ENCODE measurements at places on chromosomes 2 and 18.

- DNase-seq = no peak
These were observed 20.3 kb downstream of the PER2 start for GRCh38 chr2:238267884-238268680.

DNA sequence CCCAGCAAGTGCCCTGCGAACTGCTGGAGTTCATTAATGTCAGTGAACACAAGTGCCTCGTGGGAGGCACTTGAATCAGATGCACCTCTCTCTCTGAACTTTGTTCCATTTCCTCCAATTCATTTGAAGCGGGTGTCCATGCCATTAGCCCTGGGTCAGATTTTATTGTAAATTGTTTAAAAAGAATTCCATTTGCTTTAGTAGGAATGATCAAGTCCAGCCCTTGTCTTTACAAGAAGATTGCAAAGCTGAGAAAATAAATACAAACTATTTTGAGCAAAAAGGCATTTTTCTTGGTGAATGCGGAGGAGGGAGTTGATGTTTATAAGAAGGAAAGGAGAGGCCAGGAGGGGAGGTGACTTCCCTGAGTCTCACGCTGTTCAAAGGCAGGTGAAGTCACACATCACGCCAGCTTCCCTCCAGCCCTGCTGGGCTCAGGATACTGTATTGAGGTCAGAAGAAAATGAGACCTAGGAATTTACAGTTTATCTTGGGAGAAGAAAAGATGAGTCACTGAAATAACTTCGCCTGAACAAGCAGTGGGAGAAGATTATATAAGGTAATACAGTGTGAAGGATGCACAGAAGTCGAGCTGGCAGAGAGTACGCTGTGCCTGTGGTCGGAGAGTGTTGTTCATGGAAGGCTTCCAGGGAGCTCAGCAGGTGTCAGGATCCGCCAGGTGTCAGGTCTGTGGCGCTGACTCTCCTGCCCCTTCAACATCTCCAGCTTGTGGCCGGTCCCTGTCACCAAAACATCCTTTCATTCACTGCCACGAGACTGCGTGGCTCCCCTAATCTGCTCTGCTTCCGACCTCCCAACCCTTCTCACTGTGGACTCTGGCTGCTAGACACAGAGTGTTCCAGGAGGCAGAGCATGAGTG, 36.5 kb downstream of the EFR3B start:
- no peak for DNase-seq

DNA sequence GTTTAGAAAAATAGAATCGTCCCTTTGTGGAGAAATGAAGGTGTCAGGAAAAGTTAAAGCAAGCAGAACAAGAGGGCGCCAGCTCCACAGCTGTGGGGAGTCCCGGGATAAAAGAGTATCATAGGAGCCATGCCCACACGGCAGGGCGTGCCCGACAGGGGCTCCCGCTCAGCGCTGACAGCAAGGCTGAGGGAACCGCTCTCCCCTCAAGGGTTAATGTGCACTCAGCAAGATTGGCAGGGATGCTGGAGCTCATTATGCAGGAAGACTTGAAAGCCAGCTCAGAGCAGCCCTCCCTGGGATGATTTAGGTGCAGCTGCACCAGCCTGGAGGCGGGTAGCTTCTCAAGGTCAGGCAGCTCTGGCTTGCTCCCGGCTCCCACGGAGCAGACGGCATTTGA, 500.2 kb downstream of the EIPR1 start:
- DNase-seq = no peak

DNA sequence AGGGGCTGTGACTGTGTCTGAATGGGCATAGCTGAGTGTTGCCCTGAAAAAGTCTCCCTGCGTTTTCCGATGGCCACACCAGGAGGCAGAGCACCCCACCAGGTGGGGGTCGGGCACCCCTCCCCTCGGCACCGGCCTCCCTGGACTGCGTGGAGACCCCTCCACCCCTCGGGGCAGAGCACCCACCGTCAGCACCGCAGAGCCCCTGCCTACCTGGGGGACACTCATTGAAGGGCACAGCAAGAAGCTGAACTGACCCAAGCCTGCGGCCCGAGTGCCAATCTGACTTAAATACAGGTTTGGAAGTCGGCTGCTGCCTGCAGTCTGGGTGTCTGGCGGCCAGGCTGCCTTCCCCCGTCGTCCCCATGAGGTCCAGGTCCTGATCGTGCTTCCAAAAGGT, 69.9 kb downstream of the KCNG2 start:
- no peak for DNase-seq

DNA sequence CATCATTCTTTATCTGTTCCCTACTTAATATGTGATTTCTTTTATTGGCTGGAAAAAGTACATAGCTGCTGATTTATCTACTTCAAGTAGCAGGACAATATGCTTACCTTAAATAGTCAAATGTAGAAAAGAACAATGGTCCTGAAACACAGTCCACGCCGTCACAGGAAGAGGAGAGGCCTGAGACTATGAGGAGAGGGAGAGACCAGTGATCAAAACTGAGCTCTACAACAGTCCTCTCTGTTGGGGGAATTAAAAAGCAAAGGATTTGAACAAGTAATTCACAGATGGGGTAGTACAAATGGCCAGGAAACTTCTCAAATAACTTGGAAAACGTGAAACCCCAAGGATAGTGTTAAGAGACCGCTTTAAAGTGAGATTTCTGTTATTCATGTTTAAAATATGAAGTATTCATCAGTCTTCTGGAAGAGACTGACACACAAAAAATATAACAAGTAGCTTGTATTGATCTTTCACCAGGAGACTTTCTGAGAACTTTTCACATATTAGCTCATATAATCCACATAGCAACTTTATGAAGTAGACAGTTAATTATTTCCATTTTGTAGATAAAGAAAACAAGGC, 20.2 kb downstream of the SCYGR8 start:
- DNase-seq = no peak

DNA sequence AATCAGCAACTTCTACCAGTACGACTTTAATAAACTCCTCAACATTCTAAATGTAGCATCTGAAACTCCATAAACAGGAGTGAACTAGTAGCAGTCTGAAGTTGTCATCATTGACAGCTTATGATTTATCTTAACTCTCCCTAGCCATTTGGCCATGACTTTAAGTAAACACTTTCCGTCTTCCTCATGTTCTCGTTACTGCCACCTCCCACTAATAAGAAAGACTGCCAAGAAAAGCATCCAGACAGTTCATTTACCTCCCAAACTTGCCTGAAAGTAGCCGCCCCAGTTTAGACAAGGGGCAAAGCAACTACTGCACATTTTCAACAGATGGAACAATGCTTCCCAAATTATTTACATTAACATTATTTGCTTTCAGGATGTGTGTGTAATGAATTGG, 287.5 kb downstream of the OSR1 start:
- DNase-seq = no peak

- peak; percentile 57 for DNase-seq
These were observed 24.7 kb upstream of the TOGARAM2 start for GRCh38 chr2:28956415-28956826.

GRCh38 chr2:207315131-207315530, 149.4 kb upstream of the KLF7 start:
- no peak for DNase-seq

DNA sequence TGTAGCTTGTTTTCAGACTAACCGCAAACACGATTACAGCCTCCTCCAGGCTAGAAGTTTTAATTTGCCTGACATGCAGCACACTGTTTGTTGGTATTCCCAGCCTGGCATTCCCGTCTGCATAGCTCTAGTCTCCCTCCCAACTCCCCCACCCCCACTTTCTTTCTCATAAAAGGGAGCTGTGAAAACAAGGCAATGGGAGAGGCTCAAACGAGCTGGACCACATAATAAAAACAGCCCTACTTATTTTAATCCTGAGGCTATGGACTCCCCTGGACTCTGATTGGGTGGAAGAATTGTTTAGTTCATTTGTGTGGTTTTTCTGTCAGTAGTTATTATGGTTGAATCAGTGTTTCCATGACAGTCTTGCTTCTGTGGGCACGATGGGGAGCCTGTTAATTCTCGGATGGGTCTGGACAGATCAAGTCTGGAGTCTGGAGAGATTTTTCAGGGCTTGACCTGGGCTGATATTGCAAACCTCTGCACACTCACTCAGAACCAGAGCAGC, 1.2 kb downstream of the STON1 start:
- no peak for DNase-seq

DNA sequence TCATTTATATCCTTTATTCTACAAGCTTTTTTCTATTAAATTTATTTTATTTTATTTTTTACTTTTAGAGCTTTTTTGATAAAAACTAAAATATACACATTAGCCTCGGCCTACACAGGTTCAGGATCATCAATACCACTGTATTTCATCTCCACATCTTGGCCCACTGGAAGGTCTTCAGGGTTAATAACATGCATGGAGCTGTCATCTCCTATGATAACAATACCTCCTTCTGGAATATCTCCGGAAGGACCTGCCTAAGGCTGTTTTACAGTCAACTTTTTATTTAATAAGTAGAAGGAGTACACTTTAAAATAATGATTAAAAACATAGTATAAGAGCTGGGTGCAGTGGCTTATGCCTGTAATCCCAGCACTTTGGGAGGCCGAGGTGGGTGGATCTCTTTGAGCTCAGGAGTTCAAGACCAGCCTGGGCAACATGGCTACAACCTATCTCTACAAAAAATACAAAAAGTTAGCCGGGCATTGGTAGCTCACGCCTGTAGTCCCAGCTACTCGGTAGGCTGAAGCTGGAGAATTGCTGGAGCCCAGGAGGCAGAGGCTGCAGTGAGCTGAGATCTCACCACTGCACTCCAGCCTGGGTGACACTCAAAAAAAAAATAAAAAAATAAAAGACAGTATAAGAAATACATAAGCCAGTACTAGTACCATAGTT, 15.7 kb upstream of the DGUOK start:
- DNase-seq = no peak

DNA sequence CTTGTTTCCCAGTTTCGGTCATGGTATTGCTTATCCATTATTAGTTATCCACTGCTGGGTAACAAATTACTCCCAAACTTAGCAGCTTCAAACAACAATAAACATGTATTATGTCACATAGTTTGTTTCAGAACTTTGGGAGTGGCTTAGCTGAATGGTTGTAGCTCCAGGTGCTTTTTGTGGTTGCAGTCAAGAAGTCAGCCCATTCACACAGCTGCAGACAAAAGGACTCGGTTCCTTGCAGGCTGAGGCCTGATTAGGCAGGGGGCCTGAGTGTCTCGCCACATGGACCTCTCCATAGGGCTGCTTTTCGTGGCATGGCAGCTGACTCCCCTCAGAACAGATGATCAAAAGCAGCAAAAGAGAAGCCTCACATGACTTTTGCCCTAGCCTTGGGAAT, 58.2 kb upstream of the ITGA4 start:
- no peak for DNase-seq

DNA sequence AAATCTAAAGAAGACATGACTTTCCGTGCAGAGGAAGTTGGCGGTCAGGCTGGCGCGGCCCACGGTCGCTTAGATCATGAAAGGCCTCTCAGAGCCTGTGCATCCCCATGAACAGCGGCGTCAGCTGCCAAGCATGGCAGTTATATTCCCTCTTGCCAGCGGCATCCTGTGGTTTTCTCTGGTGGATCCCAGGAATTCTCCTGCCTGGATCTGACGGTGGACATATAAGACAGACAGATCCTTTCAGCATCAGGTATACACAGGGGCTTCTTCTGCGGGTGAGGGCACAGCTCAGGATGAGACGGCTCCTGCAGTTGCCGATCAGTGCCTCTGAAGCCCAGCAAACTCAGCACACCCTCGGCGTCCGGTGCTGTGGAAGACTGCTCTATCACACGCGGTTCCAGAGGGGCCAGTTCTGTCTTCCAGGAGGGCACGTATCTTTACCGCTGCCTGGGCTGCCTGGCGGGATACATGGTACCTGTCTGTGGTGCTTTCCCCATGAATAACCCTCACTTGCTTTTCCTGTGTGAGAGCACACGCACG, 157.8 kb downstream of the LDLRAD4 start:
- peak; percentile 58 for DNase-seq

DNA sequence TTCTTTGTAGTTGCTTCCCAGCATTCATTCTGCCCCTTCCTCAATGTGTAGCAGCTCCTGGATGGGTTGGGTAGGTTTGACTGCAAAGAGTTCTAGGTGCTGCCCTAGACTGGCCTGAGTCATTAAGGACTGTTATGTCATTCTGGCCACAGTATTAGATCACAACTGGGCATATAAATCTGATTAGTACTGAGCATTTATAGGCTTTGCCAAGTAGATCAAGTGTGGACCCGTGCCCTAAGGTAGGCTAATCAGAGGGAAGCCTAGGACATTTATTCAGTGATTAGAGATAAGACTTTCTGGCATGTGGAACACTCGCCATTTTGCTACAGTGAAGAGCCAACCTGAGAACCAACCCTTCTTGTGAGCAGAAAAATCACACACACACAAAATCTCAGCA, 2.7 kb downstream of the KATNAL2 start:
- no peak for DNase-seq

- DNase-seq = no peak
These were observed 135.8 kb downstream of the LRRTM1 start for GRCh38 chr2:80168801-80169200.

GRCh38 chr2:2824588-2824987, 493.5 kb upstream of the MYT1L start:
- DNase-seq = no peak

DNA sequence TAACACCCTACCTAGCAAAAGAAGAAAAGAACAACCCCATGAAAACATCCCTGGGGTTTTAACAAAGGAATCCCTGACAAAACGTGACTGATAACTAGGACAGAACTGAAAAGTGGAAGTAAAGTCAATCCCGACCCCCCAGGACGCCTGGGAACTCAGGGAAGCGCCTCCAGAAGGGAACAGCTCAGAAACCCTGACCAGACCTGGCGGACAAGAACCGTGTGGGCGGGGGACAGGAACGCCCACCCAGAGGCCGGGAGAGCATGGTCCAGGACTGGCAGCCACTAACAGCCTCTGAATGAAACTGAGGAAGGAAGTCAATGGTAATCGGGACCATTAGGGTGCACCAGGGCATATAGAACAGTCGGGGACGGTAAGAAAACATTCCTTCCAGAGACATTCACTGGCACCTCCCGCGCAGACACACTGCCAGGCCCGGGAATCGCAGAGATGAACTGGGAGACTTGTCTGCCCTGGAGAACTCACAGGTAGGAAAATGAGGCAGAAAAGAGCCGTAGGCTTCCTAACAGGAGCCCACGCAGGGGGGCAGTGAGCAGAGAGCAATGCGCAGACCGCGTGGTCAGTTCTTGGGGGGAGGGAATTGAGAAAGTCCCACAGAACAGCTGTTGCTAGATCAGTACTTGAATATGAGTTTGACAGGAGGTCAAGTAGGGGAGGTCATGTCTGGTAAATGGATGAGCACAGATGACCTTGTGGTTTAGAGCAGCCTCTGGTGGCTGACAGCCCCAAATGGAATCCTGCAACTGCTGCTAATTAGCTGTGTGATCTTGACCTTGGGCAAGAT, 1.3 kb upstream of the TBC1D8 start:
- no peak for DNase-seq

GRCh38 chr2:163884416-163884815, 148.6 kb upstream of the FIGN start:
- DNase-seq = no peak

DNA sequence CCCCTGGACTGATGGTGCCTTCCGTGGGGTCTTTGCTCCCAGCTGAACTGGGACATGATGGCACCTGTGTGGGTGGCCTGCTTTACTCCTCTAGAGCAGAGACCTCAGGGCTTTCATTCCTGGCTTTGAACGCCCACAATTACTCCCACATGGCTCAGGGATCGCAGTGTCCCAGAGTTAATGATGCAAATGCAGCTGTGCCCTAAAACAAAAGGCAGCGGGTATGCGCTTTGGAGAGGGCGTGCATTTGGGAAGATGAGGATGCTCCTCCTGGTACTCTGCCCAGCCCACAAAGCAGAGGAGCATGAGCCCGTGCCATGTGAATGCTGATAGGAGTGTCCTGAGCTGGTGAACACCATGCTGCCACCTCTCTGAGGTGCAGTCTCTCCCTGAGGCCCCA, 173.4 kb downstream of the FHOD3 start:
- DNase-seq = no peak

- DNase-seq = no peak
These were observed 29.2 kb upstream of the MBOAT2 start for GRCh38 chr2:9032536-9033255.

Measured in T-helper 1 cell (primary cell).